ENCODE measurements at places on chromosomes 3 and 15.

DNA sequence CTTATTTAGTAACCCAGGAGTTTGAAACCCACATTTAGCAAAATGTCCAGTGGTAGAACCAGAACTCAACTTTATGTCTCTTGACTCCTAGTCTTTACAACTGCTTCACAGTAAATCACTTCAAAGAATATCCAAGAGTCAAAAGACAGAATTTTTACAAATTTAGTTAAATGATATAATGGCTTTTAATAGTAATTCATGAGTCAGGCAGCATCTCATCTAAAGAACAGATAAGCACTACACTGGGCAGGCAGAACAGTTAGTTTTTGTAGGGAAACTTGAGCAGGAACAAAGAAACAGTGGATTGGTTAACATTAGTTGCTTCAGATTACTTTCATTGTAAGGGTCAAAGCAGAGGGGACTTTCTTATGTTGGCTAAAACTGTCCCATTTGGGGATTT lies 120.2 kb downstream of the NEO1 start:
- no peak for DNase-seq

DNA sequence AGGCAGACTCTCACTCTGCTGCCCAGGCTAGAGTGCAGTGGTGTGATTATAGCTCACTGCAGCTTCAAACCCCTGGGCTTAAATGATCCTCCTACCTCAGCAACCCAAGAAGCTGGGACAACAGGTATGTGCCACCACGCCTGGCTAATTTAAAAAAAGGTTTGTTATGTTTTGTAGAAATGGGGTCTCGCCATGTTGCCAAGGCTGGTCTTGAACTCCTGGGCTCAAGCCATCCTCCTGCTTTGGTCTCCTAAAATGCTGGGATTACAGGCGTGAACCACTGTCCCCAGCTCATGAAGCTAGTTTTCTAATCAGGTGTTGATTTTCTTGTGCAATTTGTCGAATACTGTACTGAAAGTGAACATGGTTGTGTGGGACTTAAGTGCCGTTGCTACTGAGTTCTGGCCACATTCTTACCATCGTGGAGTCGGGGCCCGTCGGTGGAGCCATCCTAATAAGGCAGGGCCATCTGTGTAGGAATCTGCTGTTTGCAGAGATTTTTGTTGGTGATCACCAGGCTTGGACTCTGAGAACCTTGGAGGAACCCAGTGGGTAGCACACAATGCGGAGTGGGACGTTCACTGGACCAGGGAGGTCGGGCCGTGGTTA lies 193.2 kb downstream of the GOLGA6L6 start:
- DNase-seq: no peak

DNA sequence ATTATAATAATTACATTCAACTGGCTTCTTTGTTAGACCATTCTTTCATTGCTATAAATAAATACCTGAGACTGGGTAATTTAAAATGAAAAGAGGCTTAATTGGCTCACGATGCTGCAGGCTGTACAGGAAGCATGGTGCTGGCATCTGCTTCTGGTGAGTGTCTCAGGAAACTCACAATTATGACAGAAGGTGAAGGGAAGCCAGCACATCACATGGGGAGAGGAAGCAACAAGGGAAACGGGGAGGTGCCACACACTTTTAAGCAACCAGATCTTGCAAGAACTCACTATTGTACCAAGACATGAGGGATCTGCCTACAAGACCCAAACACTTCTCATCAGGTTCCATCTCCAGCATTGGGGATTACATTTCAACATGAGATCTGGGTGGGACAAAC lies 413.1 kb upstream of the ARRDC4 start:
- DNase-seq: no peak

DNA sequence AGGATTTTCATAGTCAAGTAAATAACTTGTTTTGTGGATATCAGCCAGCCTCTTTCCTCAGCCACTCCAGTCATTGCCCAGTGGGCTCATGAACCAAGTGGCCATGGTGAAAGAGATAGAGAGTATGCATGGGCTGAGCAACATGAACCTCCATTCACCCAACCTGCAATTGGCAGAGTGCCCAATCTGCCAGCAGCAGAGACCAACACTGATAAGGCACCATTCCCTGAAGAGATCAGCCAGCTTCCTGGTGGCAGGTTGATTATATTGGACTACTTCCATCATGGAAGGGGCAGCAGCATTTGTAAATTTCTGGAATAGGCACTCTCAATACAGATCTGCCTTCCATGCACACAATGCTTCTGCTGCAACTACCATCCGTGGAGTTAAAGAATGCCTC lies 10.3 kb upstream of the MCF2L2 start:
- no peak for DNase-seq

DNA sequence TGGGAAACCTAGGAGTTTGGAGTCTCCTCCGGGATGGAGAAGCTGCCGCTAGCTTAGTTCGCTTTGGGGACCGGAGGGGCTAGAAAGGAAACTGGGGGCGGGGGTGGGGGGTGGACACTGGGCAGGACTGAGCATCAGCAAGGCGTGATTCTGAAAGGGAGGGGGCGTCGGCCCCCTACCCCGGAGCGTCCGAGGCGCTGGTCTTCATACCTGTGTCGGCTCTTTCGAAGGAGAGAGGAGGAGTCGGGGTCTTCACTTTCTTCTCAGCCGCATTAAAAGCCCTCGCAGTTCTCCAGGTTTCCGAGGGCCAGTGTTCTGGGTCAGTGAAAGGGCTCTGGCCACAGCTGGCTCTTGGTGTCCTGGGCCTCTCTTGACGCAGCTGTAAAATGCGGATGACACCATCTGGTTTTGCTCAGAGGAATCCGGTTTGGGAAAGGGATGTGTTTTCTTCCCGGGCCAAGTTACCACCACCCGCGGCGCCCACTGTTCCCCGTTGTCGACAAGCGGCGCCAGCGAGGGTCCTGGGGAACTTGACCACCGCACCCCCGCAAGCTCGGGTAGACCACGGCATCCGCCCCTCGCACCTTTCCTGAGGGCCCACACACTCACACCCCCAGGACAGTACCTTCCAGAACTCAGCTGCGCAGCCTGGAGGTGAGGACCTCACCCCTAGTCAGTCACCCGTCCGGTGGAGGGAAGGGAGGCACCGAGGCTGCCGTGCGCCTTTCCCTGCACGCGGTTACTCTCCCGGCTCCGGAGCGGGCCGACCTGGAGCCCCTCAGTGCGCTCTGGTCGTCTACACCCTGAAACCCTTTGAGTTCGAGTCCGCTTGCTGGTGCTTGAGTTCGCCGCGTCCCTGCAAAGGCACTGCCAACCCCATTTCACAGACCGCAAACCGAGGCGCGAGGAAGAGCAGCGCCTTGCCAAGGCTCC lies 660 bp downstream of the CCK start:
- no peak for DNase-seq

DNA sequence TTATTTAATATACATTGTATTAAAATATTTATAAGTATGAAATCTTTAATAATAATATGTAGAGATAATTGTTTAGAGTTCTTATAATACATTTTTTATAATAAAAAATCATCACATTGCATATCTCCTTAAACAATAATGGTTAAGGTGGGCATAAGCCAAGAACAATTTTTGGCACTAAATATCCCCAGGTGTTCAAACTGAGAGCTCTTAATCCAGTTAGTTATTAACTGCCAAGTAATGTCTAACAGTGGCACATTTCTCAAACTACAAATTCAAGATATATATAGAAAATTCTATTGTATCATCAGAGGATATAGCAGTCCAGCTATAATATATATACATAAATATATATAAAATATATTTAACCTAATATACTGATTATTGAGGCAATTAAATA lies 680.8 kb downstream of the SI start:
- DNase-seq: no peak

DNA sequence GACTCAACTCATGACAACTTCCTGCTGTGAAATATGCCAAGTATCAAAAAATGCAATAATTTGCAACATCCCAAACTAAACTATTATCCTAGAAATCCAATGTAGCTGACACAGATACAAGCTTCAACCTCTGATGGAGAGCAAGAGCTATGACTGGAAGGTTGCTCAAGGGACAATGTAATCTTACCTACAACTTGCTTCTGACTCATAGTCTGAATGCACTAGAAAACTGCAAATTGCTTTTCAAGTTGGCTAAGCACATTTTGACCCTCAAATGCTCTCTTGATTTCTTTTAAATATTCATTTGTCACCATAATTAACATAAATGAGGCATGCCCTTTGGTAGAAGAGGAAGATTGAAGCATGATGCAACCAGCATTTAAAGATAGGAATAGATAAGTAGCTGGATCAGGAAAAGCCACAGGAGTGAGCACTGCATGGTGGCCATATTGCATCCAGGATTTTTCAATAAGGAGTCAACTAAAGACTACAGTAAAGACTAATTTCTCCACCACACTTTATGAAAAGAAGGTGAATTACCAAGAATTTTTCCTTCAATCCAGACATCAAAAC lies 630.8 kb upstream of the GBE1 start:
- no peak for DNase-seq

DNA sequence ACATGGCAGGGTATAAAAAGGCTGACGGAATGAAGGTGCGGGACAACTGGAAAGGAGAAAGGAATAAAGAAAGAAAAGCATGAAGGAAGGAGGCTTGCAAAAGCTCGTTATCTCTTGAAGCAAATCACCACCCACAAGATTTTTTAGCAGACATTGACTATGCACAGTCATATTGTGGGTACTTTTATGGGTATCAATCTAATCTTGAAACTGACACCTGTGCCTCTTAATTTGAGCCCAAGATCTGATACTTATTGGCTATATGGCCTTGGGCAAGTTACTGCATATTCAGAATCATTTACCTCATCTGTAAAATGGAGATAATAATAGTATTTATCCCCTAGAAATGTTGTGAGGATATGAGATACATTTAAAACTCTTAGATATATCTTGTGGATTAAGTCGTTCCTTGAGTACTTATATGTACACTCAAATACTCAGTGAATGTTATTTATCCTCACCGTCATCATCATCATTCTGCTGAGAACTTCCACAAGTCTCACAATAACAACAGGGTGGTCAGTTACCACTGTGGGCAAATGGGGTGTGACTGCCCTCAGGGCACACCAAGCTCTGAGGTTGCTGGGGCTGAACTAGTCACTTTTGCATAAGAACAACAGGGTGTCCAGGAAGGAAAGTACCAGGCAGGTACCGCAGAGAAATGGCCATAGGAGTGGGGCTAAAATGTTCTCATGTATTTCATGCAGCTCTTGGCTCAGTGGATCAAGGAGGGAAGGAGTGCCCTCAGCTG lies 266.1 kb downstream of the SLC9A9 start:
- no peak for DNase-seq

DNA sequence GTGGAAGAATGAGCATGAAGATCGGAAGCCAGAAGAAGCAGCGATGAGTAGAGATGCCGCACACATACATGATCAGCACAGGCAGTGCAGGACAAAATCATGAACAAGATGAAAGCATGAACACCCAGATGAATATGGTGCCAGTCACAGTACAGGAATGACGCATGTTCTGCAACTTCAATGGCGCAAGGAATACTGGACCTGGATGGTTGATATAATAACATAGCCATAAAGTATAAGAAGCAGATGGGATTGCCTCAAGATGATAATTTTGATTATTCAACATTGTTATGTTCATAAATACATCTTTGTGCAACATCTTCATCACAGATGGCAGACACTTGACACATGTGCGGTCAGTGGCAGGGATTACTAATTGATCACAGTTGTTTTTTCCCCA lies 59.7 kb upstream of the SLCO3A1 start:
- no peak for DNase-seq

DNA sequence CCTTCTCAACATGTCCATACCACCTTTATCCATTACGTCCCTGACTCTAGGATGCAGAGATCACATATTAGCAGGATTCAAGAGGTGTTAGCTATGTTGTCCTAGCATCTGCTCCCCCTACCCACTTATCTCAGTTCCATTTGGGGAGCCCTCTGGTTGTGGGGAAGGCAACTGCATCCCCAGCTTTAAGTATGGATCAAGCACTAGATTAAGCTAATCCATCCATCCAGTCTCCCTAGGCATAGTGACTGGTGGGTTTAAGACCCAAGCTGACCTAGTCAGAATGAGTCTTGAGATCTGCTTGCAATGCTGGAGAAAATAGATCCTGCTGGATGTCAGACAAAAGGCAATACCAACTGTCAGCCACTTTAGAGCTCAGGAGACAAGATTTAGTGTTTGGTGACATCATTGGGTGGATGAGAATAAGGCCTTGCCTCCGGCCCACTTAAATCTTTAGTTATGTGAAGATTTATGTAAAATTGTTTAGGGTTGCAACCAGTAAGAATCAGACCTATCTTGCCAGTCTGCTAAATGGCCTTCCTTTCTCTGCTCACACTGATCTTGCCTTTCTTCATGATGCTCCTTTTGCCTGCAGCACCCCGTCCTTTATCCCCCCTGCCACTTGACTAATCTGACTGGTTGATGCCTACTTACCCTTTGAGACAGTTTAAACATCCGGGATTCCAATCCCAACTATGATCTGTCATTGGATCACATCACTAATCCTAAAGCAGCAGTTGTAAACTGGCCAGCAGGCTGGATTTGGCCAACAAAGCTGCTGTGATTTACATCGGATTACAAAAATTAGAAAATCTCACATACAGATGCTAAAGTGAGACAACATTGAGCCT lies 2.1 kb upstream of the ISY1 start:
- DNase-seq: no peak

GRCh38 chr3:38167591-38167990 lies 2.3 kb downstream of the OXSR1 start:
- no peak for DNase-seq

DNA sequence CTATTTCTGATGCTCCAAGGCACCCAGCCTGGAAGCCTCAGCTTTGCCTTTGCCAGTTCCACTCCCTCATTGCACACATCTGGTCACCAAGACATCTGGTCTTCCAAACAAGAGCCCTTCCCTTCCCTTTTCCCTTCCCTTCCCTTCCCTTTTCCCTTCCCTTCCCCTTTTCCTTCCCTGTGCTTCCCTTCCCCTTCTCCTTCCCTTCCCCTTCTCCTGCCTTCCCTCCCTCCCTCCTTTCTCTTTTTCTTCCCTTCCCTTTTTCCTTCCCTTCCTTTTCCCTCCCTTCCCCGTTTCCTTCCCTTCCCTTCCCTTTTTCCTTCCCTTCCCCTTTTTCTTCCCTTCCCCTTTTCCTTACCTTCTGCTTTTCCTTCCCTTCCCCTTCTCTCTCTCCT lies 2.4 kb upstream of the CGNL1 start:
- DNase-seq: no peak

DNA sequence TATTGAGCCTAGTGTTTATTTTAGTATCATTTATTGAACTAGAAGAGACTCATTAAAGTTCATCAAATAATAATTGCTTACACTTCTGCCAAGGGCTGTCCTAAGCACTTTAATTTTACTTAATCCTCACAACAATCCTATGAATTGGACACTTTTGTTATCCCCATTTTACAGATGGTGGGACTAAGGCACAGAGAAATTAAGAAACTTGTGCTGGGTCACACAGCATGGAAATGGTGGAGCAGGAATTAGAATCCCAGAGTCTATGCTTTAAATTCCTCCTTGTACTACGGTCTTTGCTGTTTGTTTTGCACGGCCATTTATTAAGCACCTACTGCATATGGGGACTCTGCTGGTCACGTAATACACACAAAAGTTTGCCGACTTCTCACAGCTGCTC lies 7.9 kb downstream of the ATP2B2 start:
- no peak for DNase-seq
